ENCODE measurements at places on chromosomes 13 and 19. TPM values are rescaled to one million over a fixed set of nuclear protein-coding genes. Genes with fewer than 3 reads are reported as not detected.

Gene SLC46A3
- total RNA-seq, result 0.99 TPM

- no peak for DNase-seq
These were observed 159.6 kb upstream of the ZNF536 start for GRCh38 chr19:30212574-30212973.

GRCh38 chr13:19185086-19185864 is 3.7 kb upstream of the TUBA3C start:
- no peak for DNase-seq

Gene ZNF846
- total RNA-seq, result 3.9 TPM

- no peak for DNase-seq
These were observed 398.9 kb upstream of the ZNF507 start for GRCh38 chr19:31946491-31946890.

DNA sequence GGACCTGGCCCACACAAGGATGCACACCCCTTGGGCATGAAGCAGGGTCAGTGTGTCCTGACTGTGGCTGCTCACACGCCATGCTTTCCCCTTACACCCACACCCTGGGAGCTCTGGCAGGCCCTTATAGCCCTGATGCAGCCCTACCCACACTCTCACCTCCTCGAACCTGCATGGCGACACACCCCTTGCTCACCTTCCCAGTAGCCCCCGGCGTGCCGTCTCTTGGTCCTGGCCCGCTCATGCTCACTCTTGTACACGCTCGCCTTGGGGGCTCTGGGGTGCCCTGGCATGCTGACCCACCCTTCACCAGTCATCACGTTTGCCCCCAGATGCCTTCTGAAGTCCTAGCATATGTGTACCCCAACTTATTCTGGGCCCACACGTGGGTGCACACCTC is 56.1 kb downstream of the MAP4K1 start:
- no peak for DNase-seq
